COR-L47 (cell line): ENCODE measurements at places on chromosomes 7 and 10.

- no peak for DNase-seq
These were observed 560.0 kb upstream of the KCND2 start for GRCh38 chr7:119712886-119713462.

DNA sequence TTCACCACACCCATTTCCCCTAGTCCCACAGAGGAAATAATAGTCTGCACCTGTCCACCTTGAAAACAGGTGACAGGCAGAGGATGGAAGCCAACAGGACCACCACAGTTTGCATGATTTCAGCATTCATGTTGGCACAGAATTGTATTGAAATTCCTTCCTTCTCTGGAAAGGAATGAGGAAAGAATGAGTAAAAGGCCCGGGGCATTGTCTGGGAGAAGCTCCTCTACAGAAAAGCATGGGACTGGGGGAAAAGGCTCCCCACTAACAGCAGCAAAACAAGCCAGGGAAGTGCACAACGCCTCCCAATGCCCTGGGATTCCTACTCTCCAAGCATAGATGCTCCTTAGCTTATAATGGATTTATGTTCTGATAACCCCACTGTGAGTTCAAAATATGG, 28.5 kb upstream of the TOMM7 start:
- no peak for DNase-seq

DNA sequence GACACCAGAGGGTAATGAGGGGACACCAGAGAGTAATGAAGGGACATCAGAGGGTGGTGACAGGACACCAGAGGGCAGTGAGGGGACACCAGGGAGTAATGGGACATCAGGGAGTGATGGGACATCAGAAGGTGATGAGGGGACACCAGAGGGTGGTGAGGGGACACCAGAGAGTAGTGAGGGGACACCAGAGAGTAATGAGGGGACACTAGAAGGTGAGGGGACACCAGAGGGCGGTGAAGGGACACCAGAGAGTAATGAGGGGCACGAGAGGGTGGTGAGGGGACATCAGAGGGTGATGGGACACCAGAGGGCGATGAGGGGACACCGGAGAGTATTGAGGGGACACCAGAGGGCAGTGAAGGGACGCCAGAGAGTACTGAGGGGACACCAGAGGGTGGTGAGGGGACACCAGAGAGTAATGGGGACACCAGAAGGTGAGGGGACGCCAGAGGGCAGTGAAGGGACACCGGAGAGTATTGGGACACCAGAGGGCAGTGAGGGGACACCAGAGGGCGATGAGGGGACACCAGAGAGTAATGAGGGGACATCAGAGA, 10.6 kb downstream of the NACAD start:
- DNase-seq = no peak

GRCh38 chr10:77415313-77415960, 222.2 kb downstream of the KCNMA1 start:
- no peak for DNase-seq

DNA sequence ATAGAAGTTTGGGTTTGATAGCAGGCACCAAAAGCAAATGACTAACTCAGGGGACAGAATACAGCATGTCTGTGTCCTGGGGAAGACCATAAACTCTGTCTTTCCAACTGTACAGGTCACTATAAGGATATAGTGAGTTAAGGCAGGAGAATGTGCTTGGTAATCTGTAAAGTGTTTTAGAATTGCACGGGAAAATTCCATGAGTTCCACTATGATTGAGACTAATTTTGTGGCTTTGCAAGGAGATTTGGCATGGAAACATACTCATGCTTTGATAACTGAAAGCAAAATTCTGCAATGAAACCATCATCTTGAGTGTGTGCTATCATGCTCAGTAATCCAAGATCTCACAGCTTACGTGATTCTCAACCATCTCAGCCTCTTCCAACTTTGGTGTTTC, 152.6 kb downstream of the PKD1L1 start:
- no peak for DNase-seq

DNA sequence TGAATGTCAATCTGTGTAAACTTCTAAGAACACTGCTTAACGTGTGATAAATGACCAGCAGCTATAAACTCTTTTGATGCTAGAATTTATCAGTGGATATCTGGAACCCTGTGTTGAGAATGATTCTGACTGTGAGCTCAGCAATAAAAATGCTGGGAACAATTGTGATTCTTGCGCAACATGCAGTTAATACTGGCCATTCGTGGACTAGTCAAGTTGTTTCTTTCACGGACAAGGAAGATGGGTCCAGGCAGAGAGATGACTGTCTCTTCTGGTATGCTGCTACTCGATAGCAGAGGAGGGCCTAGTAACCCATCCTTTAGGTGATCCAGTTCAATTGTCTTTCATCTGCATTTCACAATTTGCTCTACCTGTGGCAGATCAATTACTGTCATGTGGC, 394.8 kb upstream of the IGFBP3 start:
- DNase-seq = no peak

- DNase-seq = no peak
These were observed 378.2 kb upstream of the PRKCQ start for GRCh38 chr10:6958254-6958653.

GRCh38 chr10:78260141-78260540, 226.5 kb downstream of the RPS24 start:
- DNase-seq = no peak

DNA sequence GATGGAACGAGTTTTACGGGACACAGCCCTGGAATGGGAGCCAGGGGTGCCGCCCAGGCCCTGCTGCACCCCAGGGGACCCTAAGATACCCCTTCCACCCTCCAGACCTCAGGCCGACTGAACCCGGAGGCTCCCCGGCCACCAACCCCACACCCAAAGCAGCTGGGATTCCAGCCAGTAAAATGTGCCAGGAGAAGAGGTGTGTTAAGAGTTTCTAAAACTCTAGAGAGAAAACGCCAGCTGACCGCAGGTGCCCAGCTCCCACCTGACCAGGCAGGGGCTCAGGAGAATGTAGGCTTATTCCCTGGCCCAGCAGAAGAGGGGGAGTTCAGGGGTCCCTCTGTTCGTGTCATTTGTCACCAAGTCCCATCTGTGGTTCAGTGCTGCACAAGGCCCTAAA, 17.5 kb downstream of the NUDT1 start:
- no peak for DNase-seq

- DNase-seq = no peak
These were observed 3.8 kb downstream of the BCCIP start for GRCh38 chr10:125827133-125827532.

GRCh38 chr7:88661921-88662320, 97.6 kb upstream of the ZNF804B start:
- no peak for DNase-seq

- DNase-seq = no peak
These were observed 93.8 kb downstream of the PRTFDC1 start for GRCh38 chr10:24858288-24859270.

DNA sequence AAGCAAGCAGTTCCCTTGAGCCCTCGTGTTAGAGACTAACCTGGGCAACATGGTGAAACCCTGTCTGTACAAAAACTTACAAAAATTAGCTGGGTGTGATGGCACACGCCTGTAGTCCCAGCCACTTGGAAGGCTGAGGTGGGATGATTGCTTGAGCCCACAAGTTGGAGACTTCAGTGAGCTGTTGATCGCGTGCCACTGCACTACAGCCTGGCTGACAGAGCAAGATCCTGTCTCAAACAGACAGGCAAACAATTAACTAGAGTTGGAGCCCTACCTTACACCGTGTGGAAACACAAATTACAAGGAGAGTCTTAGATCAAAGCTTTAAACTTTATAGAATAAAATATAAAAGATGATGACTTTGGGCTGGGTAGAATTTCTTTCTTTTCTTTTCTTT, 219.5 kb downstream of the CUX1 start:
- no peak for DNase-seq

- DNase-seq = no peak
These were observed 75.0 kb upstream of the CTBP2 start for GRCh38 chr10:125235093-125236069.

DNA sequence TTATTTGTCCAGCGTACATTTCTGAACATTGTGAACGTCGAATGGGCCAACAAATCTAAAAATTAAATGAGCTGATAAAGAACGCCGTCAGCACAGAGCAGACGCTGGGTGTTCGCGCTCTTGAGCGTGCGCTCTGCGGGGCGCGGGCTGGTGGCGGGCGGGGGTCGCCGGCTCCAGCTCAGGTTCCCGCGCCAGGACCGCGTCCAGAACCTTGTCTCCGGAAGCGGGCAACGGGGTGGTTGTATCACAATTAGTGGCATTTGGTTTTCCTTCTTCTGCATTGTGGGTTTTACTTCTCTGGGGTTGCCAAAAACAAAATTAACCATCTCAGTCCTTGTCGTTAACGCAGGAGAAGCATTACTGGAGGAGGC, 2.4 kb downstream of the CYP2E1 start:
- DNase-seq = no peak

DNA sequence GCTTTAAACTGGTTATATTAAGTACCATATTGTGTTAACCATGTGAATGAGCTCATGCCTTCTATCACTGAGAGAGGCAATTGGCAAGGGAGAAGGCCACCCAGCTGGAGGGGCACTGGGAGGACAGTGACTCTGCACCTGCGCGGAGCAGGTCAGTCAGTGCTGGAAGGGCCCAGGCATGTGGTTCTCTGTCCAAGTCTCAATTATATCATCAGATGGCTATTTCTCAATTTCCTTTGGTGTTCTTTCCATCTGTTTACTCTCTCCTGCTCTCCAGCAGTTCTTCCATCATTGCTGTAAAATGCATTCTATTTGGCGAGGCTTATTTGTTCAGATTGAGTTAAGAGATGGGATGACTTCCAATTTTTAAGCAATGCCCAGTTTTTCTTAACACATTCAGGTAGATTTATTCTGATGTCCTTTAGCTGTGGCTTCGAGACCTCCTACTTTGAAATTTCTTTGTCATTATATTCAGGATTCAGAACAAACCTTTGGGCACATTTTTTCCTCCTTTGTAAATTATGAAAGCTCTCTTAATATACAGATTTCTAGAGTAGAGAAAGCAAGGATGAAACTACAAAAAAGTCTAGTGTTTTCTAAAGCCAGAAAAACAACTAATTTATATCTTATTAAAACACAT, 159.3 kb downstream of the BMPER start:
- DNase-seq = no peak

DNA sequence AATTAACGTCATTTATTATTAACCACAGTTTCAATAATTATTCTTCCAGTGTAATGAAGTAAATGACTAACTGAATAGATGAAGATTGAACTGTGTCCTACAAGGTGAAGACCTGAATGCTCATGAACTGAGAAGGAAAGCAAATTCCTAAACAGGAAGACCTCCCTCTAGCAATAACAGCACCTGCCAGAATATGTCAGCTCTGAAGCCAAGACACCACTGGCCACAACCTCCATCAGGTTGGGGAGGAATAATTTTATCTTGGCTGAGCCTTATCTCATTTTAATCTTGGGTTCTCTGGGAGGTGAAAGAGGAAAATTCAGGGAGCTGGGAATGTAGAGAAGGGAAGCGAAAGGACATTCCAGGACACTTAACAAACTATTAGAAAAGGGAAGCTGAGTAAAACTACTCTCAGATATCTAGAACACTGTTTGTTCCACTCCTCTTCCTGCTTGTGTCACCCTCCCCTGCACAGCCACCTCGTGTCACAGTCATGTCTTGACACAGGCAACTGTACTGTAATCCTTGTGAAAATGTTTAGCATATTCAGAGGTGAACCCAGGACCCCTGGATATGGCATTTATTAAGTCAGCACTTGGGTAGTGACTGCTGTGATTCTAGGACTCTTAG, 4.6 kb upstream of the SLC13A1 start:
- DNase-seq = no peak

GRCh38 chr10:24168258-24169170, 40.4 kb upstream of the KIAA1217 start:
- DNase-seq = no peak

DNA sequence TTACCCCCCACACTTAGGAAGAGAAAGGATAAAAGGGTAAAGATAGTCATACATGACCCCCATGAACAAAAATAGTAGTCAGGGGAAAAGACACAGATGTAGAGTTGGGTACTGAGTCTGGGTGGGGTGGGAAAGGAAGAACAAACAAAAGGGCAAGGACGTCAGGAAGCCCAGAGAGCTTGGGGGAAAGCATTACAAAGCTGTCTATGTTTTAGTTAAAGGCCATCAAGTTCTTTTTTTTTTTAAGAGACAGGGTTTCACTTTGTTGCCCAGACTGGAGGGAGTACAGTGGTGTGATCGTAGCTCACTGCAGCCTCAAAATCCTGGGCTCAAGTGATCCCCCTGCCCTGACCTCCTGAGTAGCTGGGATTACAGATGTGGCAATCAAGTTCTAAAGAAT, 98.4 kb upstream of the PDLIM1 start:
- no peak for DNase-seq

DNA sequence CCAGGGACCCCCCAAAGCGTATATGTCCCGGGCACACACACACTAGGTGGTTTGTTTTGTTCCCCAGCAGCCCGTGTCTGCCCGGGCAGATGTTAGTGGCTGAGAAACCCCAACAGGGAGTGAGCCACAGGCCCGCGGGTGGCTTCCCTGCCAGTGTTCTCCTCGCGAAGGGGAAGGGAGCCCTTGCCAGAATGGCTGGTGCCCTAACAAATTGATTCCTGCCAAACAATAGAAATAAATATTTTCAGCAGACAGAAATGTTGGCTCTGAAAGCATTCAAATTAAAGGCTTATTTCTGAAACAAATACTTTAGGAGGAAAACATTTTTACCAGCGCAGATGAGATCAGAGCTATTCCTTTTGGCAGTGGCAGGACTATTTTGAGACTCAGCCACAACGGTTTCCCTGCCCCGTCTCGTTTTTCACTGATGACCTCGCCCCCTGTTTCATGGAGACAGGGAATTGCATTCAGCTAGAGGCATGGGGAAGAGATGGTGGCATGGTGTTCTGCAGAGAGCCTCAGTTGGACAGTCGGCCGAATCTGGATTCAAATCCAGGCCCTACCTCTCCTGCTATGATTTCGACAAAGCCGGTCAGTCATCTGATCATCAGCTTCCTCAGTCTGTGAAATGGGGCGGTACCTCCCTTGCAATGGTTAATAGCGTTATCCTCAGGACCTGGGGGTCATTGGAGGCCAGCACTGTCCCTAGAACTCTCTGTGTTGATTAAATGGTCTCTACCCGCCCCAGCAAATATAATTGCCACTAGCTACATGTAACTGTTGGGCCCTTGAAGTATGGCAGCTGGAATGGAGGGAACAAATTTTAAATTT, 84.5 kb downstream of the CUX1 start:
- no peak for DNase-seq

- no peak for DNase-seq
These were observed 15.9 kb downstream of the COL1A2 start for GRCh38 chr7:94410413-94411187.

DNA sequence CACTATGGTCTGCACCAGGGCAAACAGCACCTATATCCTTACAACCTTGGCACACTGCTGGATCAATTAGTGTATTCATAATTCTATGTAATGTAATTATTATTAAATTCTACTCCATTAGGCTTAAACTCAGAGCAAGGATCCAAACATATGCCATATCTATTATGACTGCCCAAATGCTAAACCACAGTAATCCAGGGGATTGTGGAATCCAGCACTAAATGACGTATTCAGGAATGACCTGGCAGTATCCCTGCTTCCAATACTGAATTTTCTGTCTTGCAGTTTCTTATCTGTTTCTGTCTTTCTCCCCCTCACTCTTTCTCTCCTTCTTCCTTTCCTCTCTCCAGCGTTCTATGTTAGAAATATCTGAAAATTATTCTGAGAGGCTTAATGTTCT, 16.5 kb upstream of the UBE2D1 start:
- DNase-seq = no peak

GRCh38 chr7:122675011-122675410, 23.9 kb downstream of the RNF133 start:
- DNase-seq = no peak
